ENCODE measurements at places on chromosomes 4 and X.

DNA sequence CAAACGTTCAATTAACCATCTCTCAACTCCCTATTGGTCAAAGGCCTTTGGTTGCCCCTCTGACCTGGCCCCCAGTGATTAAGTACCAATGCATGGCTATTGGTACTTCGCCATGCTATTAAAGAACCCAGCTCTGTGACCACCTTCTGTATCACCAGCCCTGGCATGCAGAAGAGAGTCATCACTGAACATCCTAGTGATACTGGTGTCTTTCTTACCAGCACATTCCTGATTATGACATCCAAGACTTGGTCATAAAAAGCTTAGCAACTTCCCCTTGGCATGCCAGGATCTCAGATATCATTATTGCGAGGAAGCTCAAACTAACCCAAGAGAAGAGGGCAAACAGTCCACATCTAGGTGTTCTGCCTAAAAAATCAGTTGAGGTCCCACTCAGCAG is 122.3 kb upstream of the OTUD4 start:
- DNase-seq = no peak

DNA sequence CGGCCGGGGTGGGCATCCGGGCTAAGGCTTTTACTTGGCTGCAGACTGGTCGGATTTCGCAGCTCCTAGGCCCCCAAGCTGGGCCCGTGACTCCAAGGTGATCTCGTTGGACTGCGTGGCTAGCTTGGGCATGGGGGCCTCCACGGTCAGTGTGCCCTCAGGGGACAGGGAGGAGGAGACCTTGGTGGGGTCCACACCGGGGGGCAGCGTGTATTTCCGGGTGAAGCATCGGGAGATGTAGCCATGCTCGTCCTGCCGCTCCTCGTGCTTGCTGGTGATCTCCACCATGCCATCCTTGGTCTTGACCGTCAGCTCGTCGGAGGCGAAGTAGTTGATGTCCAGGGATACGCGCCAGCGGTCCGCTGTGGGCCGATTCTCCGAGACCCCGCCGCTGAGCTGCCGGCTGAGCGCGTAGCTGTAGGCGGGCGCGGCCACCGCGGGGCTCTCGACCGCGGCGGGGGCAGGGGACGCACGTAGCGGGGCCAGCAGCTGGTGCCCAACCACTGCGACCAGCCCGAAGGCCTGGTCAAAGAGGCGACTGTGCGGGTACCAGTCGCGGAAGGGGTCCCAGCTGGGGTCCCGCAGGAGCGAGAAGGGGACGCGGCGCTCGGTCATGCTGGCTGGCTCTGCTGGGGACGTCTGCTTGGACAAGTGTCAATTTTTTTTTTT is 881 bp upstream of the CACNA1F start:
- no peak for DNase-seq

DNA sequence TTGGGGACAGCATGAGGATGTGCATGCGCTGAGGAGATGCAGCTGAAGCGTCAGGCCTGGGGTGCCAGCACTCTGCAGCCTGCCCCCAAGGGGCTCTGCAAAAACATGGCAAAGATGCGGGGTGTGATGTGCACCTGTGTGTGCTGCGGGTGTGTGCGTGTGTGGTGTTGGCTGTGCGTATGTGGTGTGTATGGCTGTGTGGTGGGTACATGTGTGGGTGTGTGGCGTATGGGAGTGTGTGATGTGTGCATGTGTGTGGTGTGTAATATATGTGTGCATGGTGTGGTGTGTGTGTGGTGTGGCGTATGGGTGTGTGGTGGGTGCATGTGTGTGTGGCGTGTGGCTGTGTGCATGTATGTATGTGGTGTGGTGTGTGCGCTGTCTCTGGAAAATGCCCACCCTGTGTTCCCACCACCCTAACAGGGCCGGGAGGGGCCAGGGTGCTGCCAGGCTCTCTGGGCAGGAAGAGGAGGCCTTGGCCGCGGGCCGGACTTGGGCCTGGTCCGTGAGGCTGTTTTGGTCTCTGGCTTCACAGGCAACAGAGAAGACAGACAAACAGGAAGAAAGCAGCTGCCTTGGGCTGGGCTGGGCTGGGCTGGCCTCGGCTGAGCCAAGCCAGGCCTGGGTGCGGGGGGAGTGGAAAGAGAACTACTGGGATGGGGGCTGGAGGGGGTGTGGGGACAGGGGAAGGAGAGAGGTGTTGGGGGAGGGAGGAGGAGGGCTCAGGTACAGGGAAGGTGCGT is 1.1 kb upstream of the AVPR2 start:
- no peak for DNase-seq

GRCh38 chrX:41386222-41386990 is 52.4 kb downstream of the DDX3X start:
- peak; percentile 20 for DNase-seq

- peak; percentile 8 for DNase-seq
Measured at GRCh38 chr4:74364652-74365491, at the start of gene EREG. EREG (plus strand) TSS chr4:74365145; CDS start chr4:74365309, 164 bp downstream.

GRCh38 chr4:40515037-40515397 is 114.6 kb downstream of the RBM47 start:
- no peak for DNase-seq

GRCh38 chr4:94504545-94504944 is 52.8 kb downstream of the PDLIM5 start:
- no peak for DNase-seq

GRCh38 chrX:88944661-88945060 is 197.6 kb downstream of the CPXCR1 start:
- DNase-seq = no peak

DNA sequence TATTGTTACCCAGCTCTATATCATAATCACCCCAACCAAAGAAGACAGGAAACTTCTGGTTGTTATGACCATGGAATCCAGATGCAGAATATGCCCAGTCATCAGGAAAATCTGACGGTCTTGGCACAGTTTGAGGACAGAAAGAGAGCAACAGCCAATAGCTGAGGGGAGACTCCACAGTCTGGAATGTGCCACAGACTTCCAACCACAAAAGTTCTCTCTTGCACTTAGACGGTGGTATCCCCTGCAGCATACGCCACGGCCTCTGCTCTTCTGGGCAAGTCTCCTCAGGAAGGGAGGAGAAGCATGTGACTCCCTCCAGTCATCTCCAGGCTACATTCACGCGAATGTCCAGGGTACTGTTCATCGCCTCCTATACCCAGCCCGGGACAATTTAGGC is 18.4 kb downstream of the ZNF827 start:
- DNase-seq = no peak

- DNase-seq = no peak
Measured at GRCh38 chr4:108527723-108528122, 92.7 kb upstream of the RPL34 start.

GRCh38 chr4:102868781-102869568 is at the start of gene CISD2:
CISD2 (plus strand) TSS chr4:102868992; CDS start chr4:102869085, 93 bp downstream.
- DNase-seq = peak; percentile 89

- no peak for DNase-seq
Measured at GRCh38 chr4:137866671-137867070, 334.4 kb upstream of the PCDH18 start.
